ENCODE measurements at places on chromosomes 13 and 19.
A peak's percentile ranks its signal among the peaks of the same experiment; 100 is the strongest.

DNA sequence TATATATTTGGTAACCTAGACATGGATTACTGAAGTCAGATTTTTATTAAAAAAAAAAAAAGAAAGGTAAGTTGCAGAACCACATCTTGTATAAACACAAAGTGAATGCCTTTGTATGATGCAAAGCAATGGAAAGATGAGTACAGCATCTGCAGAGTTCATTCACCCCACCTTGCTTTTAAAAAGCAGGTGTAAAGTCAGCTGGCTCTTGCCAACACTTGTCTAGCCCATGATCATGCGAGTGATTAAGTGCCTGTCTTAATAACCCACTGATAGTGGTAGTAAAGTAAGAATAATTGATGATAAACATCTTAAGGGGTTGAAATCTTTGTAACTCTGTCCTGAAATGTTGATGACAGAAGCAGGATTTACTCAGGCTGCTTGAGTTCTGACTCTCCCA is 710.4 kb downstream of the EFNB2 start:
- no peak for DNase-seq

DNA sequence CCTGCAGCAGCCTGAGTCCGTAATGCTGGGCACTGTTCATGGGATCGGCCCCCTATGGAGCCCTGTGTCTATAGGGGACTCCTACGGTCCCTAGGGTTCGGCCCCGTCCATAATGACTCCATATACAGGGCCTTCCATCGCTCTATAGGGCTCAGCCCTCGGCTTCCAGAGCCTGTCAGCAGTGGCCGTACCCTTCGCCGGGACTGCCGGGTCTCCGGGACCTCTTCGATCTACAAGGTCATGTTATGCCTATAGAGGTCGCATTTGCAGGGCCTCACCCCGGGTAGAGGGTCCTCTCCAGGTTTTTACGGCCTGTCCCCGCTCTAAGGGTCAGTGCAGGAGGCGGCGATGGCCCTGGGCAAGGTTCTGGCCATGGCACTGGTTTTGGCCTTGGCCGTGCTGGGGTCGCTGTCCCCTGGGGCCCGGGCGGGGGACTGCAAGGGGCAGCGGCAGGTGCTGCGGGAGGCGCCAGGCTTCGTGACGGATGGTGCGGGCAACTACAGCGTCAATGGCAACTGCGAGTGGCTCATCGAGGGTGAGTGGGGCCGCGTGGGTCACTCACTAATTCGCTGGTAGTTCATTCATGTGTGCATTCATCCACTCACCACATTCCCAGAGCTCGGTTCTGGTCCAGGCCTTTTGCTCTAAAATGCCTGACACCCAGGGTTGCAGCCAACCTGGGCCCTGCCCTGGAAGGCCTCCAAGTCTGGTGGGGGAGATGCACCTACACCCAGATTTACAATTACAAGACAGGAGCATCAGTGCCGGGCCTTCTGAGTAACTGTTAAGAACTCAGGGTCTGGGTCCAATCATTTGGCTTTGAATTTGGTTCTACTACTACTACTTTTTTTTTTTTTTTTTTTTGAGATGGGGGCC is 699 bp downstream of the MEGF8 start:
- DNase-seq = peak; percentile 42

DNA sequence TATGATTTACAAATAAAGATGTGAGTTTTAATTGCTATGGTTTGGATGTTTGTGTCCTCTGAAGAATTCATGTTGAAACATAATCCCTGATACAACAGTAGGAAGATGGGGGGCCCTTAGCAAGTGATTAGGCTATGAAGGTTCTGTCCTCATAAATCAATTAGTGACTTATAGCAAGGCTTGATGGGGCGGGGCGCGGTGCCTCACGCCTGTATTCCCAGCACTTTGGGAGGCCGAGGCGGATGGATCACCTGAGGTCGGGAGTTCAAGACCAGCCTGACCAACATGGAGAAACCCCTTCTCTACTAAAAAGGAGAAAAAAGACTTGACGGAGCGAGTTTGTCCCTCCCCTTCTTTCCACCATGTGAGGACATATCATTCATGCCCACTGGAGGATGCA is 2486.5 kb upstream of the PCDH20 start:
- DNase-seq = no peak

DNA sequence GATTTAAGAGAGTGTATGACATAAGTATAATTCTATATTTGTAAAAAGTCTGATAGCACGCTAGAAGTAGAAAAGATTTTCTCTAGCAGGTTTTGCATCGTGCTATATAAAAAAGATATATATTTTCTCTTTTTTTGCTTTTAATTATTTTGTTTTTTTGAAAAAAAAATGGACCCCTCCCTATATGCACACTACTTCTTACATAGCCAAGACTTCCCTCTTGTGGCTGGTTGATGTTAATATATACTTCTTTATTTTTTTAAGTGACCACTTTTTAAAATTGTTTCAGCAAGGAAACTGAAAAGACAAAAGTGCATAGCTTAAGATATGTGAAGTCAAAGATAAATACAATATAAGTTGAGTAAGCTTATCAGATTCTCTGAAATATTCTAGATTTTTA is 1202.8 kb downstream of the DIAPH3 start:
- no peak for DNase-seq

- no peak for DNase-seq
Measured at GRCh38 chr13:113297370-113298042, 467 bp downstream of the LAMP1 start.

DNA sequence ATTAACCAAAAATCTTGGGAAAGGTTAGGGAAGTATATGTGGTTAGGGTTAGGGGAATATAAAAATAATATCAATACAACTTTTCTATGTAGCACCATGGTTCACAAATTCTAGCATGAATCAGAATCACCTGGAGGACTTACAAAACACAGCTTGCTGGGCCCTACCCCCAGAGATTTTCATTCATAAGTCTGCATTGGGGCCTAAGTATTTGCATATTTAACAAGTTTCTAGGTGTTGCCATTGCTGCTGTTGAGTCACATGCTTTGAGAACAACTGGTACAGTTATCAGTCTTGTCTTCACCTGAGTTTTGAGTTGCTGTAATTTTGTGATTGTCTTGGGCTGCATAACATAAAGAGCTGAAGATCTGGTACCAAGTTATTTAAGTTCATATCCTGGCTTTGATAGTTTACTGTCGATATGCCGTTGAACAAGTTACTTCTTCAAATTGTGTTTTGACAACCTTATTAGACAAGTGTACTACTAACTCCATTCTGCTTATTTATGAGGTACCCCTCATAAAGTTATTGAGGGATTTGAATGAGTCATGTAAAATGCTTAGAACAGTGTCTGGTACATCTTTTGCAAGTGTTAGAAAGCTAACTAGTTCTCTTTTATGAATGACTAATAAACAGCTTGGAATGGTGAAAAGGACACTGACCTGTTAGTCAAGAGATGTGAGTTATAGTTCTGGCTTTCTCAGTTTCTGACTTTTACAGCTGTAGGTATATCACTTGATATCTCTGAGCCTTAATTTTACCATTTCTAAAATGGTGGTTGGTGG is 132.9 kb downstream of the PAN3 start:
- DNase-seq = no peak

DNA sequence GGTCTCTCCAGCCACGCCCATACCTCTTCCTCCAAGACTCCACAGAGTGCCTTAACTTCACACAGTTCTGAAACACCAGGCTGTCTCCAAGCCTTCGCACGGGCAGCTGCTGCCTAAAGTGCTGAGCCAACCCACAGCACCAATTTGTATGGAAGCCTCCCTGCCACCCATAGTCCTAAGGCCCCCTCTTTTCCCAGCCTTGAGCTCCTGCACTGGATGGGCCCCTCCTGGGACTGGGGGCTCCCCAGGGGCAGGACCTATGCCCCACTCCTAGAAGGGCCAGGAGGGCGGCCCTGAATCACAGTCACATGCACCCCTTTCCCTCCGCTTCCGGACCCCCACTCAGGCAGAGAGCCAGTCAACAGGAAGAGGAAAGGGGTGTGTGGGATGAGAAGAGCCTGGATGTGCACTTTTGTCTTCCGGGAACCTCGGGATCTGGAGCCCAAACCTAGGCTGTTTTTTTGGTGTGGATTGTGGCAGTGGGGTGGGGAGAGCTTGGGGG is 5.1 kb upstream of the FCER2 start:
- DNase-seq = no peak

GRCh38 chr19:4575267-4576015 is 16.0 kb upstream of the SEMA6B start:
- DNase-seq = peak; percentile 86

DNA sequence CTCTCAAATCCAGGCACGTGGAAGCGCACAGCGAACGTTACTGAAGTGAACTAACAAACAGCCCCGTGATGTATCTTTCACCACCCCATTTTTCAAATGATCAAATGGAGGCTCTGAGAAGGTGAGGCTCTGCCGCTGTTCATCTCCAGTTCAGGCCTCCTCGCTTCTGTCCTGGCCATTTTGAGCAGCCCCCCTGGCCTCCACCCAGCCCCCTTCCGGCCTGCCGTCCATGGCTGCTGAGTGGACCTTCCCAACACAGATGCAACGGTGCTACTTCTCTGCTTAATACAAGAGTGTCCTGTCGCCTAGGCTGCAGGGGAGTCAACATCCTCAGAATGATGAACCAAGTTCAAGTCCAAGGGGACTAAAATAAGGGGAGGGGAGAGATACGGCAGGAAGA is 9.7 kb downstream of the SYDE1 start:
- no peak for DNase-seq

DNA sequence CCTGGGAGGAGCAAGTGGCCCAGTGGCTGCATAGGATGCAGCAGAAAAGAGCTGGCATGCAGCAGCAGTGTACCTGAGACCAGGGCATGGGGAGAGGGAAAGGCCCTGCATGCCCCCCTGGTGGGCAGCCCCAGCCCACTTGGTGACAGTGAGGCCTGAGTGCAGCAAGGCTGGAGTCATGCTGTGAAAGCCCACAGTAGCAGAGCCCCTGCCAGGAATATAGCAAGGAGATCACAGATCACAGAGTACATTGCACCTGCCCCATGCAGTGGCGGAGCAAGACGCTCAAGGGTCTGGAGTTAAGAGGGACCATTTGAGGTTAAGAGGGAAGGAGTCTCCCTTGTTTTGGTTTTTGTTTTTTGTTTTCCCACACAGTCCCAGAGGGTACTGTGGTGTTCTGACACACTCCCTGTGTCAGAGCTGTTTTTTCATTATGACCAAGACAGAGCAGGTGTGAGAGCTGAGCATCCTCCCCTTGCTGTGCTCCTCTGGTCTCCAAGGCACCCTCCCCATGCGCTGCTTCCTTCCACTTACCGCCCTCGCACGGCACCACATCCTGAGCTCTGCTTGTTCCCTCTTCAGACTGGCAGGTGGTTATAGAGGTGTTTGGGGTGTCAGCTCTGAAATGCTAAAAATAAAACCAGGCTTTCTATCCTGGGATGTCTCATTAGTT is 85.0 kb upstream of the UBL3 start:
- no peak for DNase-seq

DNA sequence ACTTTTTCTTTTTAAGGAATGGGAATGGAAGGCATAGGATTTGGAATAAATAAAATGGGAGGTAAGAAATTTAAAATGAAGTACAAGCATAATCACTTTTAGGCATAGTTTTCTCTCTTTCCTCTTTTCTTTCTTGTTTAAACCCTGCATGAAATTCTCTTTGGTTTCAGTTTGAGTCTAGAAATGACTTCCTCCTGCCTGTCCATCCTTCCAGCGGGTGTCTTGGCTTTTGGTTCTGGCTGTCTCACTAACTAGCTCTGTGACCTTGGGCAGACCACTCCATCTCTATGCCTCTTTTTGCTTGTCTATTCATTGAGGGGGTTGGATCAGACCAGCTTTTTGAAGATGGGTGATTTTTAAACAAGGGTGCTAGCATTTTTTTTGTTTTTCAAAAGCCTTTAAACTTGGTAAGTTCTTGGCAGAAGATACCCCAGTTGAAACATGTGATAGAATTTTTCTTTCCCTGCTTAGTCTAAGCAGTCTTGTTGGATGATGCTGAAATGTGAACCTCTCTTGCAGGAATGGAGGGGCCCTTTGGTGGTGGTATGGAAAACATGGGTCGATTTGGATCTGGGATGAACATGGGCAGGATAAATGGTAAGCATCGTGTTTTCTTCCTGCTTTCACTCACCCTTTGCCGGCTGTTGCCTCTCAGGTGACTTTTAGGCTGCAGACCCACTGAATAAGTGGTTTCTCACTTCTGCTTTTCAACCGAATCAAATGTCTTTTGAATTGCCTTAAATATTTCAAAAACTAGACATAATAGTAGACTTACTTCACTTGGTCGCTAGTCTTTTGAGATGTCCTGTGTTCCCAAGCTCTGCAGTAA is 28.6 kb downstream of the PRAM1 start:
- no peak for DNase-seq

- DNase-seq = no peak
Measured at GRCh38 chr19:36207605-36208252, 6.7 kb downstream of the ZNF565 start.

GRCh38 chr19:46478356-46478986 is 7.1 kb upstream of the PNMA8A start:
- DNase-seq = no peak

GRCh38 chr19:861756-862580 is 2.5 kb downstream of the CFD start:
- DNase-seq = no peak

DNA sequence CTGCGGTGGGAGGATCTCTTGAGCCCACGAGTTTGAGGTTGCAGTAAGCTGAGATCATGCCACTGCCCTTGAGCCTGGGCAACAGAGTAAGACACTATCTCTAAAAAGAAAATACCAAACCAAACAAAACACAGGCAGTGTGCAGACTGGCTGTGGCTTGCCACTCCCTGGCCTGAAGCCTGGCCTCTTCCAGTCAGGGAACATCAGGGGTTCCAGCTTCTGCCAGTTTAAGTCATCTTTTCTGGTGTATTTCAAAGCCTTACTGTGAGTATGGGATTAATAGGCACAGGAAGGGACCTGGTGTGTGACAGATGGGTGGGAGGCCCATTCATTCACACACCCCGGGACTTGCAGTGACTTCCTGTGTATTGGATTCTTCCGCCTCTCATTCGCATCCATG is 27.0 kb upstream of the F2RL3 start:
- DNase-seq = no peak

- no peak for DNase-seq
Measured at GRCh38 chr13:33224686-33225085, 60.9 kb downstream of the STARD13 start.

DNA sequence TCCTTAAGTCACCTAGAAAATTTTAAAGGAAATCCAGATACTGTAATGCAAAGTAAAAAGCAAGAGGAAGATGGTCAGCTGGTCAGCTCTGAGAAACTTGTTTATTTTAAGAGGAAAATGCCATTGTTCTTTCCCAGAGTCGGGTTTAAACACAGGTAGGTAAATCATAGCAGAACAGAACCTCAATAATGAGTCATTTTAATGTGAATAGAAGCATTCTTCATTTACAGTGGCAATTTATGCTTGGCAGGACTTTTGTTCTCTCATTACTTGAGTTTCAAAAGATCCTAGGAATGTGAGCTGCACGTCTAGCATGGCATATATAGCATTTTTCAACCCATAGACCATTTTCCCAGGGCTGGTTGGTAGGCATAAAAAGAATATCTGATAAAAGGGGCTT is 132.3 kb downstream of the LIG4 start:
- DNase-seq = no peak

- peak; percentile 43 for DNase-seq
Measured at GRCh38 chr13:32969516-32969941, 46.7 kb upstream of the KL start.

- DNase-seq = no peak
Measured at GRCh38 chr19:35433448-35433847, 14.6 kb upstream of the FFAR2 start.

Data from heart left ventricle (tissue), 16 donors.